ENCODE measurements at places on chromosomes 2 and 18.

GRCh38 chr18:48792141-48792540 is 158.6 kb downstream of the SMAD7 start:
- no peak for DNase-seq

GRCh38 chr2:30625276-30625675 is 178.2 kb downstream of the LCLAT1 start:
- DNase-seq: no peak

DNA sequence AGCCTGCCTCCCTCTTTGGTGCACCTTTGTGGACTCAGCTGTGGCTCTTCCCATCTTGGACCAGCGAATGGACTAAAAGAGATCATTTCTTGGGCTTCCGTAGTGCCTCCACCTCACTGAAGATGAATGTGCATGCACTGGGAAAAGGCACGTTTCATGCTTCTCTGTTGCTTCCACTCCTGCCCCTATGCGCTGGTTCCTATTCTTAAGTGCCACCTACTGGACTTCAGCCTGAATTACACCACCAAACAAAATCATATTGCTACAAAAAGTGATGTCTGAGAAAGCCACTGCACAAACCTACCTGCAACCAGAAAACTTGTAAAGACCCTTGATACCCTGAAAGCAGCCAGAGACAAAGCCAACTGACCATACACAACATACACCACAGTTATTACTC is 695.6 kb downstream of the TSN start:
- DNase-seq: no peak

GRCh38 chr18:8747440-8747937 is 42.1 kb downstream of the MTCL1 start:
- DNase-seq: no peak

DNA sequence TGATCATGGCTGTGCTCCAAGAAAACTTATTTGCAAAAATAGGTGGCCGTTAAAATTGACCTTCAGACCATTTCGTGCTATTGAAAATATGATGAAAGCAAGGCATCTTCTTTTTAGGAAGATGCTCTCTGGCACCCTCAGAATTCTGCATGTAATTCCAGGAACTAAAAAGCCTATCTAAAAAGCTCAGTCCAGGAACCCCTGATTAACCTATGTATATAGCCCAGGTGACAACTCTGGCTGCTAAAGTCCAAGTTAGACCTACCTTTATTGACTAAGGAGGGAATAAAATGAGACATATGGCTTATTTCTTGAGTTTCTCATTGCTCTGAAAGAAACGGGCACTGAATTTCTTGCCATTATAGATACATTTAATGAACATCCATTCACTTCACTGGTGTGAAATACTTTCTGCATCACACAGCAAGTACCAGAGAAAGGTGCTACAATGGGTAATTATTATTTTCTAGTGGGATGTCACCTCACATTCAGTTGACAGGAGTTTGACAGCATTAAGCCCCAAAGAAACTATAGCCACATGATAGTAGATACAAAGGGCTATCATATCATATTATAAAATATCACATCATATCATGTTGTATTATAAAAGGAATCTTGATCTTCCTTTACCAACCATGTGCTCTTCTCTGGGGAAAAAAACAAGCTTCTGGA is 83.8 kb downstream of the EPHA4 start:
- no peak for DNase-seq

- no peak for DNase-seq
Measured at GRCh38 chr18:39799006-39799405, 2156.0 kb upstream of the PIK3C3 start.

DNA sequence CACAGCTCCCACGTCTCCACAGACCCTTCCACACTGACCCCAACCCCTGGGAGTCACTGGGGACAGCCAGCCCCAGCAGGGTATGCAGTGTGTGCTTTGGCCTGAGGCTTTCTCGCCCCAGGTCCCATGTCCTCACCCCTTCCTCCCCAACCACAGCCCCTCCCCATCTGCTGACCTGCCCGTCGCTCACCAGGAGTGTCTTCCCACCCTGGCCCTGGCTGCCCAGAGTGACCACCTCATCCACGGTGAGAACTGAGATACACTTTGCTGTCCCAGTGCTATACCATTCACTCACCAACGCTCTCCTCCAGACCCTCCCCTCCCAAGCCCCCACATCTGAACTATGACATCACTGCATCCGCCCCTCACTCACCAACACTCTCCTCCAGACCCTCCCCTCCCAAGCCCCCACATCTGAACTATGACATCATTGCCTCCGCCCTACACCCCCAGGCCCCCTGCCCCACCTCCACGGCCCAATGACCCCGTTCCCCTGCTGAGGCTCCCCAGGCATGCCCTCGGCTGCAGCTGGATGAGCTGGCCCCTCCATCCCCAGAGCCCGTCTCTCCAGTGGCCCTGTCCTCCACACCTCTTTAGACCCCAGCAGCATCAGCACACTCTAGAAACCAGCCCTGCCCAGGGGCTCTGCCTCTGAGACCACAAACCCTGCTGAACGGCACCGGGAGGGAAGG is 55.2 kb downstream of the ANKMY1 start:
- DNase-seq: no peak

DNA sequence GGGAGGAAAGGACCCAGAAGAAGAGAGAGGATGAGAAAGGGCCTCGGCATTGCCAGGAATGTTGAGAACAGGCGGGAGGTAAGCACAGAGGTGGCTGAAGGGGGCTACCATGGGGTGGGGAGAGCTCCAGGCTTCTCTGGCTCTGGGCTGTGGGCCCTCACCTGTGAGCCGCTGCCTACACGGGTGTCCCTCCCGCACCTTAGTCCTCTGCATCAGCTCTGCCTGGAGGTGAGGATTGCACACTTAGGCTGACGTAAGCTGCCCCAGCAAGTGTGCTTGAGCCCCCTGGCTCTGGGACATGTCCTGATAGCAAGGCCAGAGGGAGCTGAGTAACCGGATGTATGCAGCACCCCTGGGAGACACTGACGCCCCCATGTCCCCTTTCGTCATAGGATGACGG is 33.9 kb downstream of the TMEM18 start:
- no peak for DNase-seq

DNA sequence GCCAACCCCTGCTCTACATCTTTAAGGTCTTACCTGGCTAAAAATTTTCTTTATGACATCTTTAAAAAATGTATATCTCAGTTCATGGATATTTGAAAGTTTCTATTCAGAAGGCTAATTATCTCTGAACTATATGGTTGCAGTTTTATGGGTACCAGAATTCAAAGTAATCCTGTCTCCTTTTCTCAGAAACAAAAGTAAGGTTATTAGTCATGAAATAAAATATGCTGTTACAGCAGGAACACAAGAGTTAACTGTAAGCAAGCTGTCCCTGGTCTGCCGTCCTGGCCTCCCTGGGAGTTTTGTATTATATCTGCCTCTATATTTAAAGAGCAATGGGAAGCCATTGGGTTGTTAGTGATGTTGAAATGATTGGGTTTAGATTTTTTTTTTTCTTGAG is 34.0 kb downstream of the SLC4A1AP start:
- no peak for DNase-seq

- DNase-seq: no peak
Measured at GRCh38 chr18:48300463-48300961, 108.7 kb downstream of the ZBTB7C start.

DNA sequence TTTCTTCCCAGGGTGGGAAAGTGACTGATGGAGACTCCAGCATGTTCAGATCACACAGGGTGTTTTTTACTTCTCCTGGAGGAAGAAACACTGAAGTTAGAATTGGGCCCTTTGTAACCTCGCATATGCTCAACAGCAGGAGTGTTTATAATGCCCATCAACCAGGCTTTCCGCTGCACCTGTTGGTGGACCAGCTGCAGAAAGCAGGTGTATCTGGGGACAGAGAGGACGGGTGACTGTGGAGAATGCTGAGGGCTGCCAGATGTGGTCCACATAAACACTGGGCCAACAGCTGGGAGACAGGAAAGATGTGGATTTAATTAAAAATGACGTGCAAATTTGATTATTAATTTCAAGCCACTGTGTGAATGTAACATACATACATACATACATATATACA is 335.5 kb upstream of the SPRED2 start:
- no peak for DNase-seq

DNA sequence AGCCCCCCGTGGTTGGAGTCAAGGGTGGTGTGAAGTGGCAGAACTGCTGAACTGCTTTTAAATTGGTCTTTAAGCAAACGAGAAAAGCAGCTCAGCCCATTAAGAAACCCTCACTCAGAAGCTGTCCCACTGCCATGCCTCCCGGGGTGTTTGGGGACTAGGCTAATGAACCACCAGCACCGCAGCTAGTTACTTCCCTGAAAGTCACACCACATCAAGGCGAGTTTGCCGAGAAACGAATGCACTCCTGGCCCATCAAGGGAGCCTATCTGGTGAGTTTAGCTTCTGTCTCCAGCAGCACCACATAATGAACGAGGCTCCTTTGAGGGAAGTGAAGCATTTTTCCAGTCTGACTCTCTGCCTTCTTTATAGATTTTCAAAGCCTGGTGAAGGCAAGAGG is 14.6 kb upstream of the ALK start:
- DNase-seq: no peak

DNA sequence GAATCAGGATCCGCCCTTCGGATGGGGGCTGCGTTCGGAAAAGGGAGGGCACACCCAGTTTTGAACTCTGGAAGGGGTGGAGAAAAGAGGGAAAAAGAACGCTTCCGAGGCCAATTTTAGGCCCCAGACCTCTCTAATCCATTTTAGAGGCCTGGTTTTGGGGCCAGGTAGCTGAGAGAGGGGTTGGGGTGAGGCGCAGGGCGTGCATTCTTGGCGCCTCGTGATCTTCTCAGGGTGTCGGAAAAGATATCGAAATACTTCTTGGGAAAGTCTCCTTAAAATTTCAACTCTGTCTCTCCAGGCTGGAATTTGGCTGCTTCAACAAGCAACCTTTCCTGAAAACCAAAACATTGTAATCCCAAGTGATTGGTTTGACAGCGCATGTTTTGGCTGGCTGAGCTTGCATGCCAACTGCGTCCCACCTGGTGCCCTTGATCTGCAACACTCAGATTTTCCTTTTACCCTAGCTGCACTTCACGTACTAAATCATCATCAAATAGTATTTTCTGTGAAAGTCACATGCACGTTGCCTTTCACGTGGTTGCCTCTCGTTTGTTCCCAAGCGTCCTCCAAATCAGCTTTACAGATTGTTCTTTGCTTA is 864 bp upstream of the XPO1 start:
- peak; percentile 47 for DNase-seq

- no peak for DNase-seq
Measured at GRCh38 chr2:157743051-157743450, 114.4 kb upstream of the ACVR1C start.

DNA sequence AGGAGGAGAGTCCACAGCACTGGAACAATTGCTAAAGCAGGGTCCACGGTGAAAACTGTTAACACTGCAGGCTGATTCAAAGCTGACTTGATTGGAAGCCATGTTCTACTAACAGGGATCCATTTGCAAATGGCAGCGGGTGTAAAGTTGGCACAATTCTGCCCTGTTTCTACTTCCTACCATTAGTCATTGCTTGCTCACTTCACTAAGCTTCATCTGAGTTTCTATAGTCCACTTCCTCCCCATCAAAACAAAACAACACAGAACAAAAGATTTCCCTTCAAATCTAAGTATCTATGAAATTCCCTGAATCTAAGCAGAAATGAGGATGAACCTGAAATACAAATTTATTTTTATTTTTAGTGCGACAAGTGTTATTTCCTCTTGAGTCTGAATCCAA is 187.4 kb upstream of the SOX11 start:
- no peak for DNase-seq

DNA sequence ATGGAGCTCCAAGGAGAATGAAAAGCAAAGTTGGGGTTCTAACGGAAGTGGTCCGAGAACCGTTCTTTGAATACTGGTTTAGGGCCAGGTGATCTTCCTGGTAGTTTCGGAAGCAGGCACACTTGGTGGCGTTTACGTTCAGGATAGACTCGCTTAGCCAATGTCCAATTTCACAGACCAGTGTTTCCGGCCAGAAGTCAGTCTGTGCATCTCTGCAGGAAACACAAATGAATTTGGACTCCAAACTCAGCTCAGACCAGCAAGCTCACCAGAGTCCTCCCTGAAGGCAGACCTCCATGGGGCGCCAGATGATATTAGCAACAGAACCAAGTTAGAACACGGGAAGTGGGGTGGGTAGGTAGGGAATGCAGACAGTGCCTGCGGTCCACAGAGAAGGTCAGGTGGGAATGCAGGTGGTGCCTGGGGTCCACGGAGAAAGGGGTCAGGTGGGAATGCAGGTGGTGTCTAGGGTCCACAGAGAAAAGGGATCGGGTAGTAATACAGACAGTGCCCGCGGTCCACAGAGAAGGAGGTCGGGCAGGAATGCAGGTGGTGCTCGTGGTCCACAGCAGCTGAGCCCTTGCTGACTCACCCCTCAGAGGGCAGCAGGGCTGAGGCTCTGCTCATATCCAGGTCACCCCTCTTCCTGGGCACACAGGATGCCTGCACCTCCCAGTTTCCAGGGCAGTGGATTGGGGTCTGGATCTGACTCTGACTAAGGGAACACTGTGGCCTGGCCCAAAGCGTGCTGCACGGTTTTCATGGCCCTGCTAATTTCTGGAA is 169.0 kb downstream of the MYT1L start:
- DNase-seq: no peak

- no peak for DNase-seq
Measured at GRCh38 chr2:35114765-35115164, 1240.8 kb upstream of the CRIM1 start.

DNA sequence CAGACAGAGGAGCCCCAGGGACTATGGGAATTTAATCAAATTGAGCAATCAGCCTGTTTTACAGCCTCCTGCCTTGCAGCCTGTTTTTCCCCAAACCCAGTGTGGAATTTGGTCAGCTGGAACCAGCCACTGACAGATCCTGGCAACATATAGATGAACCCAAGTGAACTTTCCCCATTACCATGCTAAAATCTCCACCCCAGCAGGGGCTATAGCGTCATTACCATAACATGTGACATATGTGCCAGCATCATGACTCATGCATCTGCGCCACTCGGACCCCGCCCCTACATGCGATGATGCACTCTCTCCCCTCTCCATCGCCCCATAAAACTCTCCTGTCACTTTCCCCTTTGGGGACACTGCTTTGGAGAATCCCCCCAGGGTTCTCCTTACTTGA is 17.3 kb upstream of the FEZ2 start:
- DNase-seq: no peak

- DNase-seq: no peak
Measured at GRCh38 chr2:142868229-142868762, 9.2 kb upstream of the KYNU start.

DNA sequence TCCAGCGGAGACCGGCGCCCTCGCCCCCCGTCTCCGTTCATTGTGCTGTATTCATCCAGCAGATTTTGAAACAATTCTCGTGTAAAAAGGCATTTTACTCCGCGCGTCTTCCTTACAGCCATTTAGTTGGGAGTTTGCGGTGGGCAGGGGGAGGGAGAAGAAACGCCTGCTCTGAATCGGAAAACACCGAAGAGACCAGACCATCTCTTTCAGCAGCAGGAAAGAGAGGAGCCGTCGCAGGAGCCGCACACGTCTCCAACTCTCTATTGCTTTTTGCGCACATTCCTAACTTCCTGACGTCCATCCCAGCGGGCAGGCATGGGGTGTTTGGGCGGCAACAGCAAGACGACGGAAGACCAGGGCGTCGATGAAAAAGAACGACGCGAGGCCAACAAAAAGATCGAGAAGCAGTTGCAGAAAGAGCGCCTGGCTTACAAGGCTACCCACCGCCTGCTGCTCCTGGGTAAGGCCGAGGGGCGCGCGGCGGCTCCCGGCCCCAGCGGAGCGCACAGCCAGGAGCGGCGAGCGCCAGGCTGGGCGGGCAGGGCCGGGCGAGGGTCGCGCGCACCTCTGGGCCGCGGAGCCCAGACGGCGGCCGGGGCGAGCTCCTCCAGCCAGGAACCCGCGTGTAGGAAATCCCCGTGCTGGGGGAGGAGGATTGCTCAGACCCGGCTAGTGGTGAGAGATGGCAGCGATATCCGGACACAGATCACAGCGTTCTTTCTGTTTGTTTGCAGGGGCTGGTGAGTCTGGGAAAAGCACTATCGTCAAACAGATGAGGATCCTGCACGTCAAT is 63.2 kb downstream of the GNAL start:
- no peak for DNase-seq
